Fibroblast of villous mesenchyme (primary cell): ENCODE measurements at places on chromosomes 11 and 22. TPM values are rescaled to one million over a fixed set of nuclear protein-coding genes. Genes with fewer than 3 reads are reported as not detected.

Gene SLC25A18
- total RNA-seq: under 0.01 and 0.32 TPM in 2 replicates

Gene RAB39A
- under 0.01 TPM in 1 of 2 replicates, not detected in the other for total RNA-seq

Gene SHANK3
- total RNA-seq: 0.64 and 0.86 TPM in 2 replicates

Gene DGAT2
- total RNA-seq: 0.32 and 0.43 TPM in 2 replicates

Gene OR4A16
- total RNA-seq: not detected in 2 replicates
